BJ (cell line): ENCODE measurements at places on chromosomes 2 and 18.
A peak's percentile ranks its signal among the peaks of the same experiment; 100 is the strongest.

DNA sequence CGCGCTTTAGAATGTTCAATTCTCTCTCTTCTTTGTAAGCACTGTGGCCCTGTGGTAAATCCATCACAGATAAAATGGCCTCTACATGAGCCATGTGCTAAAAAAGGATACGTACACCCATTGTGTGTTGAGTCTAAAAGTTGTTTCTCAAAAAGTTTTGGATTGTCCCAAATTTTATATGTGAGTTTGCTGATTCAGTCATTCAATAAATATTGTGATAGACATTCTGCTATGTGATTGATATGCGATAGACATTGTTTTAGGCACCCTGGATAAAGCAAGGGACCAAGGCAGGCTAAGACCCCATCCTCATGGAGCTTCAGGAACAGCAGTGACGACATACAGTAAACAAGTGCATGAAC, 53.5 kb downstream of the E2F6 start:
- DNase-seq: no peak

GRCh38 chr2:164456619-164457018, 164.7 kb downstream of the GRB14 start:
- no peak for DNase-seq

DNA sequence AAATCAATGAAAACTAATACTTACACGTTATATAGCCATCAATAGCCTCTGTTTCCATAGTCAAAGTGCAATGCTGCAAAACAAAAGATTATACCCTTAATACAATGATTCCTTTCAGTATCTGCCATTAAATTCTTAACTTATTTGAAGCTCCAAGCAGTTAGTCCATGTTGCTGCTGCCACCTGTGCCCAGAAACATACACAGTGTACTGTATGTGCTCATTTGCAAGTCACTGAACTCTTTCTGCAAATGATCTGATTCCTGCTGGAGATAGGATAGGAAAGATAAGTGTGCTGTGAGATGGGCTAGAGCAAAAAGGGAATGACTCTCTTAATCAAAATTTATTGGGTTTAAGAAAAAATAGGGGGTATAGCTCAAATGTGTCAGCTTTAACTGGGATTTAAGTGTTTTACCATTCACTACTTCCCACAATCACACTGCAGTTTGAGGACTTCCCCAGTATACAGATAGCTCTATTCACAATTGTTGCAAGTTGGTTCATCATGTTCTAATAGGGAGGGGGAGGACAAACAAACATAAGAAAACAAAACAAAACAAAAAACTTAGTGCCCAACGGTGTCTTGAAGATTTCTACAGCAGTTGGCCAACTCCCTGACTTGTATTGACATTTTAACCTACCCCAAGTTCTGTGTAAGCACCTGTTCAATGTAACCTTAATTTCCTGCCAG, 2.7 kb downstream of the IKZF2 start:
- no peak for DNase-seq

GRCh38 chr2:197599285-197599965, 76.0 kb downstream of the RFTN2 start:
- DNase-seq: no peak

DNA sequence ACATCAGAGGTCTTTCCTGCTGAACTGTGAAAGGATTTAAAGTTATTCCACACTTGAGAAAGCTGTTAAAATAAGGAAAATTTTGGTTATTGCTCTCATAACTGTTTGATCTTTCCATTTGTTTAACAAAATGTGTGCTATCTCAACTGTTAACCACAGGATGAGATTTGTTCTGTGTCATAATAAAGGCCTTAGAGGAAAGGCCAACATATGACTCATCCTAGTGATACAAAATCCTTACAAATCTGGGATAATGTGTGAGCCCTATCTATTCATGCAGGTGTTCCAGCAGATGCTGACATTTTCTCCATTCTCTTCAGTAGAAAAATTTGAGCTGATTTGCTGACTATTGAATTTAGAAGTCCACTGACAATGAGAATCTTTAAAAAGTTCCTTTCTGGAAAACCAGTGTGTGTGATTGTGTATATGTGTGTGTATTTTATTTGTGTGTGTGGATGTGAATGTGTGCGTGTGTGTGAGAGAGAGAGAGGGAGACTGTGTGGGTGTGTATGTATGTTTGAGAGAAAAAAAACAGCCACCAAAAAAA, 1111.9 kb upstream of the GYPC start:
- DNase-seq: no peak

DNA sequence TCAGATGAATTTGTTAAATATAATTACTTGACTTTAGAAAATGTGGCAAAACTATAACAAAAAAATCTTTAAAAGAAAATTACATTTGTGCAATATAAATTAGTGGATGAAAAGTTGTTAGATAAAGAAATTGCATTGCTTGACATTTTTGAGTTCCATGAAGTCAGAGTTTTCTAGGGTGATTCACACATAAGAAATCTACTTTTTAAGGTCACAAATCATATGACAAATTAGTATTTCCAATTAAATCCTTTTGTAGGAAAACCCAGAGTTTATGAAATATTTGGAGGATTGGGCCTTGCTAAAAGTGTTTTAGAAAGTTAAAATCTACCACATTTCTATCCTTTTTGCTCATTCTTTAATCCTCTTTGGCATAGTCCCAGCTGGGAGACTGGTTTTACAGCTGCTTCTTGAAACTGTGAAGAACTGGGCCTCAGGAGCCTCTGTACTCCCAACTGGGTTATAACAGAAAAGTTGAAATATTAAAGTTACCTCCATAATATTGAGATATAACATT, 289.2 kb downstream of the LRRTM4 start:
- DNase-seq: no peak

GRCh38 chr18:74981476-74981875, 227.5 kb downstream of the PTGR3 start:
- no peak for DNase-seq

- DNase-seq: no peak
These were observed 223.6 kb upstream of the GULP1 start for GRCh38 chr2:188068093-188068492.

DNA sequence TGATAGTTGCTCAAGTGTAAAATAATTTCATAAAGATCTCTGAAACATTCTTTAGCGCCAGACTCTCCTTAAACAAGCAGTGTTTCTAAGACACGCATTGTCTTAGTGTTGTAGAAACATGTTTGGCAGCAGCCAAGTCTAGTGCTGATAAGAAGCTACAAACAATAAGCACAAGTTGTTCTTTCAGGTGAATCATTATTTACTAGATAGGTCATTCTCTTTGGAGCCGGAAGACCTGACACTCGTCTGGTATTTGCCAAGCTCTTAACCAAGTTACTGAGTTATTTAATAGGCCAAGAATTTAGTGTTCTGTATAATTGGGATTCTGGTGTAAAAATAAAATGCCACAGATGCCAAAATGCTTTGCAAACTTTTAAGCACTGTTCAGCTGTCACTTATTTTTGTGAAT, 852.1 kb downstream of the CPS1 start:
- no peak for DNase-seq

GRCh38 chr2:68432696-68433658, 34.1 kb downstream of the FBXO48 start:
- DNase-seq: no peak

- no peak for DNase-seq
These were observed 54.2 kb downstream of the SERTAD2 start for GRCh38 chr2:64599469-64599868.

GRCh38 chr2:98648451-98648850, 40.1 kb downstream of the UNC50 start:
- DNase-seq: no peak

GRCh38 chr2:121135168-121135853, 149.7 kb downstream of the TFCP2L1 start:
- no peak for DNase-seq

GRCh38 chr2:189146553-189146952, 33.0 kb downstream of the COL5A2 start:
- DNase-seq: no peak

DNA sequence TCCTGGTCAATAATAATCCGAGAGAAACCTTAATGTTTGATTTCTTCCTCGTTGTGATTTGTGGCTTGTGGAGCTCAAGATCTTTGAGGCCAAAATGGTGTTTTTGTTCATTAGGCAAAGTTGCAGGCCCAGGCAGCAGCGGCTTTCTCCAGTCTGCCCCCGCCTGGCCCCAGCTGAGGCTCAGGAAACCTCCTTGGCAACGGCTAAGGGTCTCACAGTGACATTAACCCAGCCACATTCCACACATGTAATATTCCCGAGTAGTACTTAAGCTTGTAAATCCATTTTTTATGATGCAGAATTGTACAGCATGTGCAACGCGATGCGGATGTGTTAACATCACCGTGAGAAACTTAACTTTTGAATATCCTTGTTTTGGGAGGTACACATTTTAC, 200.1 kb downstream of the BCL11A start:
- DNase-seq: no peak

GRCh38 chr2:199261239-199261638, 196.5 kb downstream of the SATB2 start:
- peak; percentile 23 for DNase-seq

DNA sequence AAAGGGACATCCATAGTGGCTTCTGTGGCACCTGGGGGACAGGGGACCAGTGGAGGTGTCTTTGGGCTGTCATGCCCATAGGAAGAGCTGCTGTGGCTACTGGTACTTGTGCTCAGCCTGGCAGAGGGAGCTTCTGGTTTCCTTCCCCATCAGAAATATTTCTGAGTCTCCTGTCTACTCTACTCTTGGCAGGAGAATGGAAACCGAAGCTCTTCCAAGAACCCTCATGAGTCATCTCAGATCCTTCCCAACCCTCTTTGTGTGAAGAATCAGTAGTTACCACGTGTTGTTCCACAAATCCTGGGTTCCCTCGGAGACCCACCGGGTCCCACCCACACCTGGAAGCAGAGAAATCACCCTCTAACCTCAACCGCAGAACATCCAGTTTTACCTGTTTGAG, 234.9 kb downstream of the FHOD3 start:
- no peak for DNase-seq

DNA sequence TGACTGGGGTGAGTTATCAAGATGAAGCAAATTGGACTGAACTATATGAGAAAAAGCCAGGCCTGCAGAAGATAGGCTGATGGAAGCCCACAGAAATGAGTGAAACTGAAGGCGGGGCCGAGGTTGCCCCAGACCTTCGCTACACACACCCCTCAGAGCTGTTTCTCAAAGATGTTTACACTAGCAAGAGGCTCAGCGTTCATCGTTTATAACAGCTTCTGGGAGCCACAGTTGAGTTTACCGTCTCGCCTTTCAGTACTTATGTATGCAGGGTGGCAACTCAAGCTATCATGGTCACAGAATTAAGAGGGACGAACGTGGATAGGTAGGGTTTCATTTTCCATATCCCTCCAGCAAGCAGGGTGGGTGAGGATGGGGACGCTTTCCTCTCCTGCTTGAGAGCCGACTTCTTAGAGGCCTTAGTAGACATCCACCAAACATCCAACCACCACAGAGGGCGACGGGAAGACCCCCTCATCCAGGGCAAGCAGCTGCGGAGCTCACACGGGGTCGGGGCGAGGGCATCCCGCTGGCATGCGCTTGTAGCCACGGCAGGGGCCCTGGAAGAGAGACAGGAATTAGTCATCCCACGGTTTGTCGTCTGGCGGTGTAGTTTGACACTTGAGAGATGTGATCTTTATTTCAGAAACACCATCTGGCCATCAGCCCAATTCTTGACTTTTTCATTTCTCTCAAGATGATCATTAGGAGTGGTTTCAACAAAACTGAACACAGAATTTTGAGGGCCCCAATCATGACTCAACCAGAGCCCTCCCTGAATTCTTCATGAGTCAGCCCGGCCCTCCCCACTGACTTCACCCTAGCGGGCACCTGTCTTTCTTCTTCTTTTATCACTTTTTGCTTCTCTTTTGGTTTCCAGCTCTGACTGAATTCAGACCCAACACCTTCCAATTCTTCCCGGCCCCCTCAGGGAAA, 109.1 kb upstream of the CTDP1 start:
- DNase-seq: no peak

DNA sequence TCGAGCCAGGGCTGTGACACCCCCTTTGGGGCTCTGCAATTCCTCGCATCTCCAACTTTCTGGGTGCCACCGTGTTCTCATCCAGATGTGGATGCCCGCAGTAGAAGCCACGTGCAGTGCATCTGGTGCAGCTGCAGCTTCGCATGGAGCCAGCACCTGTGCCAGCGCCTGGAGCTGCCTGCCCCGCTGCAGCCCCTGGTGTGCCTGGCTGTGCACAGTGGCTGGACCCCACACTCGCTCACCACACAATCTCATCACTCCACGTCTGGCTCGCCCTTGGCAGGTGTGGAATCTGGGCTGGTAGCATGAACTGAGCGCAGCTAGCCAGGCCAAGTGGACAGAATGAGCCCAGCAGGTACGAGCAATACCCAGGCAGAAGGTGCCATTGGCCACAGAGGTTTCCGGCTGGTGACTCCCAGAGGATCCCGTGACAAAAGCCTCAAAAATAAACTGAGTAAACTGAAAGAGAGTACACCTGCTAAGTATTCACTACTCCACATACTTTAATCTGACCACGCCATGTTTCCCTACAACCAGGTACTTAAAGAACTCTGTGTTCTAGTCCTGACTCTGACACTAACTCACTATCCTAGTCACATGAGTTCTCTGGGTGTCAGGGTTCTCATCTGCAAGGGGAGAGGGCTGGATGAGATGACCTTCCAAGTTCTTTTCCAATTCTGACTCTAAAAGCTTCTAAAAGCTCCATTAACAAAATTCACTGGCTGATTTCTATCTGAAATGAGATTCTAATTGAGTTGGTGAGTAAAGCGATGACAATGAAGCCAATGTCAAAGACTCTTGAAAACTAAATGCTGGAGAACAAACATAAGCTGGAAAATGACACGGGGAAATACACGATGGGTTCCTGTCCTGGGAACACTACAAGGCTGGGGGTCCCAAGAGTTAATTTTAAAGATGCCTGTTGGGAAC, 37.1 kb downstream of the RNF152 start:
- no peak for DNase-seq

- DNase-seq: no peak
These were observed 588.1 kb downstream of the DCDC2C start for GRCh38 chr2:4291430-4291829.

- DNase-seq: no peak
These were observed 162.3 kb upstream of the ZEB2 start for GRCh38 chr2:144682248-144682647.

DNA sequence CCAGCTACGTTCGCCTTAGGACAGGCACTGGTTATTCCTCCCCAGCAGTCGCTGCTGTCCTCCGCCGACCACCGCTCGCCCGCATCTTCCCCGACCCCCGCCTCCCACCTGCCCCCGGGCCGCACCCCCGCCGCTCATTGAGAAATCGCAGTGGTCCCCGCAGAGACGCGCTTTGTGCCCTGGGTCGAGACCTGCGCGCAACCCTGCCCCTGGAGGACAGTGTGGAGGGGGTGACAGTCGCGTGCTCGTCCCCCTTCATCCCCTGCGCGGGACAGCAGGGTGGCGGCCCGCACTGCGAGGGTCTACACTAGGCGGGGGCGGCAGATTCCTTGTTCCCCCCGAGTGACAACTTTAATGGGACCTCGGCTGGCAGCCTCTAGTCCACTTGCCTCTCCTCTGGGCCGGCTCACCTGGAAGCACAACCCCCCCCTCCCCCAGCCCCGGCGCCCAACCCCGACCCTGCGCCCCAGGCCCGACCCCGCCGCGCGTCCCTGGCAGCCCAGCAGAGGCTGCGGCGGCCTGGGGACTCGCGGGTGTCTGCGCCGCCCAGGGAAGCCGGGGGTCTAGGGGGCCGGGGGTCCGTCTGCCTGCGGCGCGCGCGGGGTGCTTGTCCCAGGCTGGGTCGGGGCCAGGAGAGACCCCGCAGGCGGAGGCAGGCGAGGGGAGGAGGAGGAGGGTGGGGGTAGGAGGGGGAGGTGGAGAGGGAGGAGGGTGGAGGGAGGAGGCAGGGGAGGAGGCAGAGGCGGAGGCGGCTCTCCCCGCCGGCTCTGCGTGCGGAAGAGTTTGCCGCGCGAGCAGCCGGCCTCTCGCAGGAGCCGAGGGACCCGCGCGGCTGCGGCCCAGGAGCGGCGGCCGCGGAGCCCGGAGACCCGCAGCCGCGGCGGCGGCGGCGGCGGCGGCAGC, at the start of gene NPAS2:
TSS of gene NPAS2 (plus strand) at position 770 of the 903 bp plus-strand sequence. CDS start 84,616 bp downstream, outside the sequence.
- DNase-seq: no peak

- DNase-seq: no peak
These were observed 32.5 kb downstream of the HDAC4 start for GRCh38 chr2:239368321-239368720.
